Cerebellar cortex (tissue), 1 donor: ENCODE measurements at places on chromosomes 16 and 17.

DNA sequence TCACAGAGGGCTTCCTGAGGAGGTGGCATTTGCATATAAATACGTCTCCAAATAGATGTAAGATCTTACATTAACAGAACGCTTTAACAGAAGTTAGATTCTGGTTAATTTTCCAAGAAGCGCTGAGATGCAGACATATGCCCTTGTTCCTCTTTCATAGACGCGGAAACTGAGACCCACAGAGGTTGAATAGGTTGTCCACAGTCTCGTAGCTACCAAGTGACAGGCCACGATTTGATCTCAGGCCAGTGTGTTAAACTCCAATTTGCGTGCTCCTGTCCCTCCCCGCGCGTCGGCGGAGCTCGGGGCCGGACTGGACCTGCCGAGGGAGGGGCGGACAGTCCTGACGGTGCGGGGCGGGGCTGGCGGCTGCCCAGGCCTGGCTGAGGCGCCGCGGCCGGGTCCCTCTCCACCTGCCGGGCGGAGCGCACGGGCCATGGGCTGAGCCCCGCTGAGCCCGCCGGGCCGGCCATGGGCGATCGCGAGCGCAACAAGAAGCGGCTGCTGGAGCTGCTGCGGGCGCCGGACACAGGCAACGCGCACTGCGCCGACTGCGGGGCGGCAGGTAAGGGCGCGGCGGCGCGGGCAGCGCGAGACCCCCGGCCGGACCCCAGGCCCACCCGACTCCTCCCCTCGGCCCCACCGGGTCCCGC, at the start of gene ADAP2:
Gene ADAP2 (plus strand): TSS at position 402 of the 653 bp plus-strand sequence. CDS start 70 bp downstream, at position 472.
- peak; percentile 6 for DNase-seq

GRCh38 chr17:32275060-32276042, 9.7 kb downstream of the RHBDL3 start:
- no peak for DNase-seq

DNA sequence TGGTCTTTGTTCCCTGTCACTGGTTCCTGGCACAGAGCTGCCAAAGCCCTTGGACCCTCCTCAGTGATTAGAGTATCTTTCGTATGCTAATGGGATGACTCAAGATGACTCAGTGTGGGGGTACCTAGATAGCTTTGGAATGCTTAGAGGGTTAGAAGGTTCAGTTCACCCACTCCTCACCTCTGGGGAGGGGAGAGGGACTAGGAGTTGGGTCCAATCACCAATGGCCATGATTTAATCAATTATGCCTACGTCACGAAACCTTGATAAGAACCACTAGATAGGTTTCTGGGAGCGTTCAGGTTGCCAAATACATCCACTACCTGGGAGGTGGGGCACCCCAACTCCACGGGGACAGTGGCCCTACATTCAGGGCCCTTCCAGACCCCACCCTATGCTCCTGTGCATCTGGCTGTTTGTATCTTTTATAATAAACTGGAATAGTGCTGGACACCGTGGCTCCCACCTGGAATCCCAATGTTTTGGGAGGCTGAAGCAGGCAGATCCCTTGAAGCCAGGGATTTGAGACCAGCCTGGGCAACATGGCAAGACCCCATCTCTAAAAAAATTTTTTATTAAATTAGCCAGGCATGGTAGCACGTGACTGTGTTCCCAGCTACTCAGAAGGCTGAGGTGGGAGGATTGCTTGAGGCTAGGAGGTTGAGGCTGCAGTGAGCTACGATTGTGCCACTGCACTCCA, 29.2 kb upstream of the LITAF start:
- DNase-seq: no peak

DNA sequence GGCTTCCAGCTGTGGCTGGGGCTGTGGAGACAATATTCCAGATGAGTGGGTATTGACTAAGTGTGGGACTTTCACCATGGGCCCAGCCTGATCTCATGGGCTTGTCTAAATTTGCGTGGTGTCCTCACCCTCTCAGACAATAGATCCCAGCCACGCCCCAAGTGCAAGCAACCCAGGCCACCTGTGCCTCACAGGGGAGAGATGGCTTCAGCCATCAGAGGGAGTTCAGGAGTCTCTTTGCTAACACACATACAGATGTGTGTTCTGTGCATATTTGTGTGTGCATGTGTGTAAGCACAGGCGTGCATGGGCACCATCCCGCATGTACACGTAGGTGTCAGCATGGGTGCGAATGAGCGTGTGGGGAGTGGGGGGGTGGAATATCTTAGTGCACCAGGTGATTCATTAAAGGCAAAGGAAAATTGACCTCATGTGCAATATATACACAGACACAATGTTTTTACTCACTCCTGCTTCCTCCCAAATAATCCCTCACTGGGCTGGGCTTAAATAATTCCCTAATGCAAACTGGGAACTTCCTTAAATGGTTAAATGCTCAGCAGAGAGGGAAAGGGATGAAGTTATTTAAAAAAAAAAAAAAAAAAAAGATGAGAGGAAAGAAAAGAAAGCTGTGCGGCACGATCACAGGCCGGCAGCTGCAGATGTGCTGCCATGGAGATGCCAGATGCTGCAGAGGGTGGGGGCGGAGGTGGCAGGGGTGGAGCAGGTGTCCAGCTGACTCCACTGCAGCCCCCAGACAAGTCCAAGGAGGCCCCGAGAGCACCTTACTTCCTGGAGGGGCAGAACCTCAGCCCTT, 24.0 kb upstream of the CDC42EP4 start:
- no peak for DNase-seq

- no peak for DNase-seq
Measured at GRCh38 chr17:45338023-45338781, 21.4 kb upstream of the MAP3K14 start.

GRCh38 chr17:74763565-74764387, 12.4 kb downstream of the NAT9 start:
- no peak for DNase-seq

DNA sequence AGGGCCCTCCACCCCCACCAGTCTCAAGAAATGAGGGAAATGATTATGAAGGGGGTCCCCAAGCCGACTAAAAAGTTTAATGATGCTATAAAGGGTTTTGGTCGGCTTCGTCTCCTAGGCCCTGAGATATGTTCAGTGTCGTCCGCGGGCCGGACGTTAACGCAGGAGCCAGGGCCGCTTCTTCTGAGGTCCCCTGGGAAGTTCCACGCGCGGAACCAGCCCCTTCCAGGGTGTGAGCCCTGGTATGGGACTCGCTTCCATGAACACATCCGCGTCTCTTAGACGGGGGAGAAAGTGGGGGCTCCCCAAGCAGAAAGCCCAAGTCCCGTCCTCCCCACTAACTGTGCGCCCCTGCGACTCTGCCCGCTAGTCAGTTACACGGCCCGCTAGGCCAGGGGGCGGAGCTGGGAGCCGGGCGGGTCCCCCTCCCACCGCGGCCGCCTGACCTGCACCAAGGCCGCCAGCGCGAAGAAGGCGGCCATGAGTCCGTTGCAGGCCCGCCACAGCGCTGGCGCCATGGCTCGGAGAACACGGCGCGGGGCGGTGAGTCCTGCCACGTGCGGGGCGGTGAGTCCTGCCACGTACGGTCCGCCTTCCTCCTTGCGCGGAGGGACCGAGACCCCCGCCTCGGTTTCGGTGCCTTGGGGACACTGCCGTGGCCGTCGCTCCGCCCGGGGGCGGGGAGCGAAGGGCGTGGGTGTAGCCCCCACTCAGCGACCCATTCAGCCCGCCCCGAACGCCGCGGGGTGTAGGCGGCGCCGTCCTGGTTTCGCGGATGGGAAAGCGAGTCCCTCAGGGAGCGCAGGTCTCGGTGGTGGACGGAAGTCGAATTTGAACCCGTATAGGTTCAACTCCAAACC, at the start of gene TMEM220:
Gene TMEM220 (minus strand): TSS at position 690 of the 860 bp plus-strand sequence. CDS start 172 bp downstream, at position 518.
- DNase-seq: peak; percentile 51

GRCh38 chr17:1294157-1294717, 14.8 kb downstream of the TRARG1 start:
- DNase-seq: no peak

DNA sequence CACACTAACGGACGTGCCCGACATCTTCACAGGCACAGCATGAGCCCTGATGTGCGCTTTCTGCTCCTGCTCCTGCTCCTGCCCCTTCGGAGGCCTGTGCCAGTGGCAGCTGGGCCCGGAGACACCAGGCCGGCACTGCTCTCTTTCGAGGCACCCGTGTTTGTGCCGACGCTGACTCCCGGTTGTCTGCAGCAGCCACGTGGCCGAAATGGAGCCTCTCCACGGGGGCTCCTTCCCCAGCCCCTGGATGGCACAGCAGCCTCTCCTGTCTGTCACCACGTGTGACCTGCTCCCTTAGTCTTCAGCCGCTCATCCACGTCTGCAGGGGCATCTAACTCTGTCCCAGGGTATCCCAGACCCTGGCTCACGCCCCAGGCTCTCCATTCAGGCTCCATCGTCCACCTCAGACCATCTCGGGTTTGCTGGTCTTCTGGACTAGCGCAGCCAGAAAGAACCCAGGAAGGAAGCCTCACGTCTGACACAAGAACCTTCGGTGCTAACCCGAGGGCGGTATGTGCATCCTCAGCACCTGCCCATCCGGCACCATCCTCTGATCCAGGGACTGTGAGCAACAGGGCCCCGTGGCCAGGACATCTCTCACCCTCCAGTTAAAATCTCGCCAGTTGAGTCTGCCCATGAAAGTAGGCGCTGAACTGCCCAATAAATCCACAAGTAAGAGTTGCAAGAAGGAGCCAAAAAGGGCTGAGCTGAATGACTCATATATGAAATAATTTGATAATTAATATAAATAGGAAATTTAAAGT, 4.2 kb upstream of the RPH3AL start:
- no peak for DNase-seq

DNA sequence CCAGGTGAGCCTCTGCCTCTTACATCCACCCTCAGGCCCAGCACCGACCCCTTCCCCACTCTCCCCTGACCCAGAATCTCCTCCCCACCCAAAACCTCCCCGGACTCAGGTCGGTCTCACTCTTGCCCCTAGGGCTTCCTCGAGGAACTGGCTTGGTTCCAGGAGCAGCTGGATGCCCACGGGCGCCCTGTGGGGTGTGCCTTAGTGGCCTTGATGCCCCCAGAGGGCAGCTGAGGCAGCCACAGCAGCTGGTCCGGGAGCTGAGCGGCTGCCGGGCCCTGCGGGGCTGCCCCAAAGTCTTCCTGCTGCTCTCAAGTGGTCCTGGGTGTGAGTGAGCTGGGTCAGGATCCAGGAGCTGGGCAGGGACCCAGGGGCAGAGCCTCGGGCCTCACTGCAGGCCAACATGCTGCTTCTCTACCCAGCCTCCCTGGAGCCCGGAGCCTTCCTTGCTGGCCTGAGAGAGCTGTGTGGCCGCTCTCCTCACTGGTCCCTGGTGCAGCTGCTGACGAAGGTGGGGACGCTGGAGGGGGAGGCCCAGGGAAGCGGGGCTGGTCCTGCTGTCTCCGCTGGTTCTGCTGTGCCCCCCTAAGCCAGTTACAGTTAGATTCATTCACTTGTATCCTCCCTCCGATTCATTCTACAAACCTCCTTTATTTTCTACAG, 9.6 kb downstream of the ZNF213 start:
- DNase-seq: no peak
